ENCODE measurements at places on chromosomes 1 and 21.

GRCh38 chr1:53626616-53627015, 112.3 kb downstream of the GLIS1 start:
- DNase-seq, result no peak

DNA sequence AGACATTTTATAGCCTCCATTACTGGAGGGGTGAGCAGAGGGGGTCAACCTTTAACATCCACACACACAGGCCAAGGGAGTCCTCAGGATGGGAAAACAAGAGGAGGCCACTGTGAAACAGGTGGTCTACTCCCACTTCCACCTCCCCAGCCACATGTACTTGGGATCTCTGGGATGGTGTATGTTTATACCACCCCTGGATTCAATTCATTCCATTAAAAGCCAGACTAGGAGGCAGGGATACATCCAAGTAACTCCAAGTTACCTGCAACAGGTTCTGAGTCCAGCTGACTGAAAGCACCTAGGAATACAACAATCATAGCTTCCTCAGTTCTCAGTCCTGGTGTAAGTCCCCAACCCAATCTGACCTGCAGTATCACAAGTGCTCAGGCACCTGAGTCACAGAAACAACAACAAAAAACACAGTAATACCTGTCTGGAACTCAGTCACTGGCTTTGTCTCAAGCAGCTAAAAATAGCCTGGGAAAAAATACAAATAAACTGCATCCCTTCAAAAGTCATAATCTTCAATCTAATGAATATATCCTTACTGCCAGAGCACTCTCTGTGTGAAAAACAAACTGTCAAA, 9.8 kb downstream of the ERI3 start:
- DNase-seq, result no peak

DNA sequence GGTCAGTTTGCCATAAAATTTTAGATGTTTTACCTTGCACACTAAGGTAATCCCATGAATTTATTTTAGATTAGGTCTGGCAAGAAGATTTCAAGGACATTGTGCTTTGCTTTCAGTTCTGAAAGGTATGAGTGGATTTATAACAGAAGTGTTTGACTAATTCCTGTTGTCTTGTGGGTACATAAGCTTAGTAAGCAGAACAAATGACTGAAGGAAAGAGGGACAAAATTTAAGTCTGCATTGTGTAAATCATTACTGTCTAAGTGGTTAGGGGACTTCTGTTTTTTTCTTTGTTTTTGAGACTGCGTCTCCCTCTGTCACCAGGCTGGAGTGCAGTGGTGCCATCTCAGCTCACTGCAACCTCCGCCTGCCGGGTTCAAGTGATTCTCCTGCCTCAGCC, 60.1 kb downstream of the PKN2 start:
- DNase-seq, result no peak

DNA sequence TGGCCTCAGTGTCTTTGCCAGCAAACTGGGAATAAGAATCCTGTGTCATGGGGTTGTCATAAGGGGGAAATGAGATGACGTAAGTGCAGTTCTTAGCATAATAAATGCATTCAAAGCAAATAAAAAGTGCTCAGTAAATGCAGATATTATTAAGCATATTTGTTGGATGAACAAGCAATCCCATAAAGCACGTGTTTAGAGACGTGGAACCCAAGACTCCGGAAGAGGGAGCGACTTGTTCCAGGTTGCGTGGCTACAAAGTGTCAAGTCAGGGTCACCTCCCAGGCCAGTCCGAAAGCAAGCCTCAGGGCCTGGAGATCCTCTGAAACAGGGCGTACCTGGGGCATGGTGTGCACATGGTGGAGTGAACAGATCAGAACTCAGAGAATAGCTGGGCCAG, 58.0 kb upstream of the LAPTM5 start:
- DNase-seq, result no peak

- DNase-seq, result peak; percentile 70
Measured at GRCh38 chr1:111989531-111990025, at the start of gene KCND3. Gene KCND3, minus strand, starts transcription at chr1:111989668.

GRCh38 chr21:45104560-45104959, 30.2 kb downstream of the ADARB1 start:
- no peak for DNase-seq

DNA sequence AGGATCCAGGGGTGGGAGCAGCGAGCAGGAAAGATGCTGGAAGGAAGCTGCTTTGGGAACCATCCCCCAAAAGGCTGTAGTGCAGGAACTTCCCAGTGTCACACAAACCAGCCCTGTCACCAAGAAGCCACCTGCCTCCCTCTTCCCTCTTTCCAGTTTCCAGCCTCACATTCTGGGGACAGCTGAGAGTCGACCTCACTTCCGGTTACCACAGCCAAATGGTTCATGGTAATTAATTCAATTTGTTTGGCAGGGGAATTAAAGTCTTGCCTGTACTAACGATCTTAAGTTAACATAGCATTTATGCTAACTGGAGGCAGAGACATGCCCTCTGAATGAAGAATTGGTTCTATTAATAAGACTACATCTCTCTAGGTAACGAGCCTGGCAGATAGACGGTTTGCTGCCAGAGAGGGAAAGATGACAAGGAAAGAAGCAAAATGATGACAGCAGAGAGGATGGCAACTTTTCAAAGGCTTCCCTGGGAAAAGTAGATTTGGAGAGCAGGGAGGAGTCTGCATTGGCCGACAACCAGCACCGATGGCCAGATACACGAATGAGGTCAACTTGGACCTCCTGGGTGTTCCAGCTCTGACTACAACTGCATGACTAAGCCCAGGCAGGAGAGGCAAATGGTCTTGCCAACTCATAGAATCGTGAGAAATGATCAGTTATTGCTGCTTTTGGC, 64.1 kb downstream of the TMCO4 start:
- DNase-seq, result no peak

DNA sequence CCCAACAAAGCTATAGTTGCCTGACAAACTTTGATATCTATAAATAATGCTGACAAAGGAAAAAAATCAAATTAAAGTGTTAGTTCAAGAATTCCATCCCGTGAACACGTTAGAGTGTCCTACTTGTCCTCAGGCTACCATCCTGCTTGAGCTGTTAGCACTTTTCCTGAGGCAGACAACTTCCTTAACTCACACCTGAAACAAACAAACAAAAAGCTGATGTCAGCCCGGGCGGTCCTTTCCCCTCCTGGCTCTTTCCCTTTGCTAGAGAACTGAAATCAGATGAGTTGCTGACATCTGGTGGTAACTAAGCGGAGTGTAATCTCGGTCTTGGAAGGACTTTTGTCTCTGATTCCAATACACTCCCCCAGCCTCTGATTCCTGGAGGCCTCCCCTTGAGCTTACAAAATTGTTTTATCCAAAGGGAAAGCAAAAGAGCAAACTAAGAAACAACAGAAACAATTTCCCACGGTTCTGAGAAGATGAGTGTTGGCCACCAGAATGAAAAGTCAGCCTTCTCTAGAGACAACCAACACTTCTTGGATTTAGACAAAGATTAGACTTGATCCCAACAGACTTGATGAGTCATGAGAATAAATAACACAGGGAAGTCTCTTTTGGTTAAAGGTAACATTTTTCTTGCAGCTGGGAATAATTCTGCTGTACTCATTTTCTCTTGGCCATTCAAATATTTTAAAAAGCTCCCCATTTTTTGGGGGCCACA, 135.4 kb downstream of the PROX1 start:
- DNase-seq, result peak; percentile 27

DNA sequence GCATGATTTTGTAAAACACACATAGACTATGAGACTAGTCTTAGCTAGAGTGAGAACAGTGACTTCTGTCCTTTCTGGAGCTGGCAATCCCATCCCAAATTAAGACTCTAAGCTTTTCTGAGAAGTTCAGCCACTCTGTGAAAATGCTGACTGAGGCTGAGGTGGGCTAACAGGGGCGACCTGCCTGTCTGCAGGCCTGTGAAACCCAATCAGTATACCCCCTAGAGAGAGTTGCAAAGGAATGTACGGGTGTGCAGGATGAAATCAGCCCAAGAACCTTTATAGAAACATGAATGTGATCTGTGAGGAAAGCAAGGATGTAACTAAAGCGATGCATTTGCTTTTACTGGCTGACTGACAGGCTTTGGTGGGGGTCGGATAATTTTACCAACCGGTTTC, 16.0 kb upstream of the TBX15 start:
- DNase-seq, result no peak

- no peak for DNase-seq
Measured at GRCh38 chr21:15000081-15000480, 64.7 kb downstream of the NRIP1 start.

GRCh38 chr1:231107600-231108326, 54.1 kb upstream of the TRIM67 start:
- no peak for DNase-seq

DNA sequence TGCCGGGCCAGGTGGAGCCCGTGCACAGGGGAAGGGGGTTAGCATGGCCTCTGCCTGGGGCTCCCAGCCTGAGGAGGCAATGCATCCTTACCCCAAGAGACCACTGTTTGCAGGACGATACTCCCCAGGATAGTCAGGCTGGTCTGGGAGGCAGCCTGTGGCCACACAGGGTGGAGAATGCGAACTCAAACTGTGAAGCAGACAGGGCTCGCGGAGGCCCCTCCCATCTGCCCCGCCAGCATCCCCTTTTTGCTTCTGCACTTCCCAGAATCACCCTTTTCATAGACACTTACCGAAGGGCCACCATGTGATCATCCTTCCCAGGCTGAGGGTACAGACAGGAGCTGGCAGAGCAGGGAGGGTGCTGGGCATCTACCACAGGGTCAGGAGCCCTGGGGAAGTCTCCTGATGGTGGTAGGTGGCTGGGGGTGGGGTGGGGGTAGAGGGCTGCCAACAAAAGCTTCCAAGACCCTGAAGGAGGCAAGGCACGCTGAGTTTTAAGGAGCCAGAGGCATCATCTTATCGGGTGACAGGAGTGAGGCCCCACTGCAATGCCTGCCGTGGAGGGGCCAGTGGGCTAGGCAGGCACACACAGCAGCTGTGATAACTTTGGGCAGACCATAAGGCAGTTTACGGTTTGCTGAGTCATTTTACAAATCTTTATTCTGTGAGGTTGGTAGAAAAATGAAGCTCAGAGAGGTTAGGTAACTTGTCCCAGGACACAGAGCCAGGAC, 31.3 kb upstream of the BTG2 start:
- no peak for DNase-seq

DNA sequence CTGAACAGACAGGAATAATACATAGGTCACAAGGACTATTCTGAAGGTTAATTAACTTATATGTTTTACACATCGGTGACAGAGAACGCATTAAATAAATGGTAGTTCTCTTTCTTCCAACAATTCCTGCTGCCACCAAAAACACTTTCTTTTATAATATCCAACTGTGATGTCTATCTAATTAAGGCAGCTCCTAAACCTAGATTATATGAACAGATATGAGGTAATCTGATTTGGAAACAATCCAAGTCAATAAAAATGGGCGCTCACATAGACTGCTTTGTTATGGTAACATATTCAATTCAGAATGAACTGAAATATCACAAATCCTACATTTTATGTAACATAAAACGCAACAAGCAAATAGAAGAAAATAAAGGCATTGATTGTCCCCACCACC, 16.0 kb downstream of the CYYR1 start:
- no peak for DNase-seq

GRCh38 chr1:17887661-17888371, 132.7 kb downstream of the ACTL8 start:
- DNase-seq, result no peak

- DNase-seq, result no peak
Measured at GRCh38 chr1:244365809-244366208, 85.9 kb downstream of the ADSS2 start.

DNA sequence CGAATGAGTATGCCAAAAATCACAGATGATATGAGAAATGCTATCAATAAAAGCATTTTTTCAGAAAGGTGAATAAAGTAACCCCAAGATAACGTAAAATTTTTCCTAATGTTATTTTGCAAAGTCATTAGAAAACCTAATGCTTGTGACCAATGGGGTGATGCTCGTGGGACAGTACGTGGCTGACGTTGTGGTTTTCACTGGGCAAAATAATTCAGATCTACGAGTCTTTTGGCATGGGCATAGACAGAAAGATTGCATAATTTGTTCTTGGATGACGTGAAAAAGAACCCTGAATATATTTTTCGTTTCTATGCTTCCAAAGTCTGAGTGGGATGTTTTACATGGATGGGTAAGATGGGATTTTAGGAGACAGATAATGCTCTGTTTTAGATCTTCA, 71.0 kb downstream of the PBX1 start:
- DNase-seq, result no peak

DNA sequence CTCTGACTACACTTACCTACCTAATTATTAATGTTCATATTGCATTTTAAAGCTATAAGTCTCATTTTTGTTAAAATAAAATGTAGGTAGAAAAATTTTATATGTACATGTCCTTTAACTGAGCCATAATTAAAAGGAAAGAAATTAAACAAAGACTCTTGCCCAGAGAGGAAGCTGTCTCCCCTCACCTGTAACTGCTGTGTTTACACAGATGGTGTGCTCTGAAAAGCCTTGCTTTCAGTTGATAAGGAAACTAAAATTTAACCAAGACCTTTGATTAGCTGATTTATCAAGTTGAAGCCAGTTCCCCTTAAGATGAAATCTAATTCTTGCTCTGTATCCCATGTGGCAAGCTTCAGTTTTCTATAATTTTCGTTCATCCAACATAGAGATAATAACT, 213.5 kb downstream of the LYPLAL1 start:
- no peak for DNase-seq

DNA sequence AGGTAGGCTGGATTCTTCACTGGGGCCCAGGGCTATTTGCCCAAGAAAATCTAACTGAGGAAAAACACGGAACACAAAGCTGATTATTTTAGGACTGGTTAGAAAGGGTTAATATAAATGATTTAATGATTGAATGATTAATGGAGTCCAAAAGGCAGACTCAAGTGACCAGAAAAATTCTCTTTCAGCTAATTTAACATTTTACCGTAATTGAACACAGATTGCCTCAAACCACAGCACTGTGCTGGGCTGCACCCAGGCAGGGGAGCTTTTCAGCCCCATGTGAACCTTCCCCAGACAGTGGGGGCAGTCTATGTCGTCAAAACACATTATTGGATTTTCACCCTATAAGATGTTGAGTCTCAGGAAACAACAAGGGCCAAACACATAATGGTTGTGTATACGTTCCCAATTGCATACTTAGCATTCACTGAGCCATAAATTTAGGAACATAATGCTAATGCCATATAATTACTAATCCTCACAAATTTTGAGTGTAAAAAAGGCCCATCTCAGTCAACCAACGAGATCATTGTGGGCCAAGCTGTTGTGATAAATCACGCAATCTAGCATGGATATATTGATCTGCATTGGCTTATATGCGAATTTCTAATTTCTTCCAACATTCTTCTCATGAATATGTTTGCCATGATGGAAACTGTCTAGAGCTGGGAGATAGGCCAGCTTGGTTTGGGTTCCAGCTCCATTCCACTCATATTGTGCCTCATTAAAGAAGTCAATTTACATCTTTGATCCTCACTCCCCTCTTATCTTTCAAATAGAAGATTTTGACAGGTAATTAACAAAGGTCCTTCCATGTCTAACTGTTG, 27.7 kb downstream of the DSCAM start:
- DNase-seq, result no peak

DNA sequence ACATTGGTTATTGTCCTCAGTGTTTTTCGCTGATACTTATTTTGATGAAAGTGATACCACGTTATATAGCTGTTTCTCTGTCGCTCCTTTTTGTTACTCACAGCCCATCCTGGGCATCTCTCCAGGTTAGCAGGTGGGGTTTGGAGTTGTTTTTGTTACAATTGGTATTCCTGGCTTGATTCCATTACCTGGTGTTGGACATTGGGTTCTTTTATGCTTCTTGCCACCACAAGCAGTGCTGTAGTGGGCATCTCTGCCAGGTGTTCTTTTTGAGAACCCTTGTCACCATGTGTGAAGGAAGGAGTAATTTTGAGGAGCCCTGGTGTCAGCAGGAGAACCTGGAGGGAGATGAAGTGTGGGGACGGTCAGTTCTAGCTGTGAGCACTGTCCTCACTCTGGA, 47.5 kb upstream of the PWP2 start:
- no peak for DNase-seq

GRCh38 chr21:42471716-42472330, 24.2 kb downstream of the RSPH1 start:
- no peak for DNase-seq

Data from dorsolateral prefrontal cortex (tissue), 122 donors.